ENCODE measurements at places on chromosomes 1 and 21. TPM values are rescaled to one million over a fixed set of nuclear protein-coding genes. Genes with fewer than 3 reads are reported as not detected.

MAP10 gene
- 1.5 TPM for total RNA-seq

PLPP3 gene
- total RNA-seq: 251 TPM

LIPI gene
- total RNA-seq: not detected

EFNA4 gene
- total RNA-seq: 0.73 TPM

UBE2U gene
- total RNA-seq: not detected

LRRC8C gene
- total RNA-seq: 17.4 TPM

S100A6 gene
- total RNA-seq: 1,653 TPM
